LoVo (cell line): ENCODE measurements at places on chromosomes 7 and 10.

- DNase-seq = no peak
Measured at GRCh38 chr10:87546971-87547413, 42.3 kb downstream of the MINPP1 start.

DNA sequence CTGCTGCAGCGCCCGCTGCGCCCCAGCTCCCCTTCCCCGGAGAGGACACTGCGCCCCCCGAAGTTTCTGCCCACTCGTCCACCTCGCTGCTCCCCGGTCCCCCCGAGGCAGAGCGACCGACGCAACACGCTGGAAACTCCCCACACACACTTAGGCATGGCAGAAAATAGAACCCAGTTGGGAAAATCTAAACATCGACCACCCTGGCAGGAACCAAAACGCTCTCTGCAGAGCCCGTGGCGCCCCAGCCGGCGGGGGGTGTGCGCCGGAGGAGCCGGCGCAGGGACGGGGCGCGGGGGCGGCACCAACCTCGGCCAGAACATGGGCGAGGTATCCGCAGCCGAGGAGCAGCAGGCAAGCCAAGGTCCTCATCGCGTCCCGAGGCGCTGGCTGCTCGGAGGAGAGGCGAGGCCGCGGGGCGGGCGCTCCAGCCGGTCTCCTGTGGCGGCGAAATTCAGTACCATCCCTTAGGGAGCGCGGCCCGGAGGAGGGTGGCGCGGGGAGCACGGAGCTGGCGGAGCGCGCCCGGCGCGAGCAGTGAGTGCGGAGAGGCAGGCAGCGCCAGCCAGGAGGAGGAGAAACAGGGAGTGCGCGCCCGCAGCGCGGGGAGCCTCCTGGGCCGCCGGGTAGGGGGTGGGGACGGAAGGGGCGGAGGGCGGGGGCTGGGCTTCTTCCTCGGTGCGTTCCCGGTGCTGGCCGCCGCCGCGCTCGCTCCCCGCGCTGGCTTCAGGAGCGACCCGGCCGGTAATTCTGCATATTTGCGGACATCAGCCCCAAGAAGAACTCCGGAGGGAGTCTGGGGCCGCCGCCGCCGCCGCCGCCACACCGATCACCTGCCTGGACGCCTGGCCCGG lies 789 bp downstream of the PDGFA start:
- peak; percentile 87 for DNase-seq

DNA sequence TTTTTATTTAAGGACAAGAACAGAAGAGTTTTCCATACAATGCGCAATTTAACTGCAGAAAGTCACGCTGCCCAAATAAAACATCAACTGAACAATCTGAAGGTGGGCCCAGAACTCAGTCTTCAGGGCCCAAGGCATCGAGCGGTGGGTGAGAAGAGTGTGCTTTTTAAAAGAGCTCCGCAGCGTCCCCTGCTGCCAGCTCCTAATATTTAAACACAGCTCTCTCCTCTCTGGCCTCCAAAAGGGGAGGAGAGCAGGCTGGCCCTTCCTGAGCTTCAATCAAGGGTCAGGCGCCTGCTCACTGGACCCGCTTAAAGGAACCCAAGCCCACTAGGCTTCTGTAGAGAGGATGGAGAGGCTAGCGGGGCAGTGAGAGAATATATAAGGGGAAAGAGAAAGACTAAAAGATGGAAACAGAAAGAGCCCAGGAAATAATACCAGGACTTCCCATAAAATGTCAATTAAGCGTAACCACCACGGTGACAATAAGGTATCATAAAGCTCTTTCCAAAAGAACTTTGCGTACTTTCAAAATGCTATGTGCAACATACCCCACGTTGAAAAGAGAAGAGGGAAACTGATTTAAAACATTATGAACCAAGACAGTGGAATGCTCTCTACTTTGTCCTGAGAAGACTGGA lies 2.8 kb downstream of the FAM53B start:
- peak; percentile 69 for DNase-seq

- DNase-seq = no peak
Measured at GRCh38 chr7:37482953-37483352, 34.3 kb upstream of the ELMO1 start.

- DNase-seq = no peak
Measured at GRCh38 chr7:131896165-131896863, 339.9 kb upstream of the PODXL start.

DNA sequence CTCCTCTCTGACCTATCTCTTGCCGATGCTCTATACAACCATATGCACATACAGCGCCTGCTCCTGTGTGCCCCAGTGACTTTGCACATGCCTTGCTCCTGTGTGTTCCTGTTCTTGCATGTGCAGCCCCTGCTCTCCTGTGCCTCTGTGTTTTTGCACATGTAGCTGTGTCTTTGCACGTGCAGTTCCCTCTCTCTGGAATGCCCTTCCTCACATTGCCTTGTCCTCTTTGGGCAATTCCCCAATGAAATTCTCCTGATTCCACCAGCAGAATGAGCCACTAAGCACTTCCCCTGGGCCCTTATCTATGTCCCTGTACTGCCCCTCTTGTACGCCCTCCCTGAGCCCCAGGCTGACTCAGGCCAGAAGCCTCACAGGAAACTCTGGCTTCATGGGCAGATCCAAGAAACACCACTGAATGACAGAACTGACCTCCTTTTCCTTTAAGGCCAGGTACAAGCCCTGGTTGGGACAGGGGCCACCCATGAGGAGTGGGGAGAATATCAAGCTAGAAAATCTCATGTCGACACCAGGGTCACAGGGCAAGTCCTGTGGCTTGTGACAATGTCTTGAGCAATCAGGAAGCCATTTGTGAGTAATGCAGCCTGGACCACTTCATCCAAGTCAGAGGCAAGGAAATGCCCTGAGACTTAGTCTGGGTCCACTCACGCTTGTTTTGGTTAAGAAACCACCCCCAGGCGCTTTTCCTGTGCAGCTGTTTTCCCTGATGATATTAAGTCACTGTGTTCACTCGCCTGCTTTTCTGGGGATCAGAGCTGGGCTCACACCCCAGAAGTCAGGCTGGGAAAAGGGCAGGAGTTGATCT lies 1.9 kb upstream of the ARHGAP22 start:
- no peak for DNase-seq

- DNase-seq = no peak
Measured at GRCh38 chr10:86373828-86374227, 7.2 kb upstream of the GRID1 start.

GRCh38 chr10:24821986-24822385 lies 98.3 kb upstream of the ARHGAP21 start:
- DNase-seq = peak; percentile 30

DNA sequence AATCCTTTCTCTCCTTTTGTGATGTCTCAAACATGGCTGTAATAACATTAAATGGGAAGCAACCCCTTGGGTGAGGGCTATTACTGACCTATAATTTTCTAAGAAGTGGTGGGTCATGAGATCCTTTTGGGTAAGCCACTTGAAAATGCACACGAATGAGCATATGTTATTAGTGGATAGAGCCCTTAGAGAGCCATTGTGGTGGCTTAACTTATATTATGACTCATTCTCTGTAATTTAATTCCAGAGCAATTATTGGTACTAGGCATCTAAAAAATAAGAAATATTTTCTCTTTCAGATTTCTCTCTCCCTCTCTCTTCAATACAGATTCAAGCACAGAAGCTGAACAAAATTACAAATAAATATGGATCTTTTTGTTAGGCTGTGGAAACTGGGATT lies 1177.4 kb upstream of the PHF14 start:
- DNase-seq = no peak

GRCh38 chr7:50742401-50742800 lies 40.3 kb downstream of the GRB10 start:
- DNase-seq = no peak

GRCh38 chr7:98199131-98199530 lies 12.1 kb upstream of the BHLHA15 start:
- no peak for DNase-seq

- no peak for DNase-seq
Measured at GRCh38 chr7:133301444-133301843, 48.6 kb downstream of the EXOC4 start.

- DNase-seq = no peak
Measured at GRCh38 chr10:125916977-125917376, 20.6 kb downstream of the FANK1 start.

GRCh38 chr7:140810830-140811556 lies 113.7 kb downstream of the BRAF start:
- peak; percentile 66 for DNase-seq

DNA sequence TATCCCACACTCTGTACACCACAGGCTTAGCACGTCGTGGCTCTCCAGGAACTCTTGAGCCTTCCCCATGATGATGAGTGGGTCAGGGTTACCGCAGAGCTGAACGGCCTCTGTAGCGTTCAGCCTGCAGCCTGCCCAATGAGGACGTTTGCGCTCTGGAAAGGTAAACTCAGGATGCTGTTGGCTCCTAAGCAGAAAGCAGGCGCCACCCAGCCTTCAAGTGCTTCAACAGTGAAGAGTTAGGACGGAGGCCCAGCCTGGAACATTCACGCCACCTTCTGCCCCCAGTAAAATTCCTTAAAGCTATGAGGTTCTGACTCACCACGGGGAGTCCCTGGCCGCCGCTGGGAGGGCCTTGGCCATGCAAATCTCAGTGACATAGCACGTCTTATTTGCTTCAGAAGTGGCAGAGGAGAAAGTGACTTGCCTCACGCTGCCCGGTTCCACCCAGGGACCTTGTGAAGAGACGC lies 161.5 kb upstream of the SH2B2 start:
- DNase-seq = peak; percentile 40

GRCh38 chr10:45091968-45092367 lies 91.2 kb downstream of the ZNF22 start:
- no peak for DNase-seq

GRCh38 chr7:71784180-71784579 lies 628.0 kb downstream of the CALN1 start:
- no peak for DNase-seq

DNA sequence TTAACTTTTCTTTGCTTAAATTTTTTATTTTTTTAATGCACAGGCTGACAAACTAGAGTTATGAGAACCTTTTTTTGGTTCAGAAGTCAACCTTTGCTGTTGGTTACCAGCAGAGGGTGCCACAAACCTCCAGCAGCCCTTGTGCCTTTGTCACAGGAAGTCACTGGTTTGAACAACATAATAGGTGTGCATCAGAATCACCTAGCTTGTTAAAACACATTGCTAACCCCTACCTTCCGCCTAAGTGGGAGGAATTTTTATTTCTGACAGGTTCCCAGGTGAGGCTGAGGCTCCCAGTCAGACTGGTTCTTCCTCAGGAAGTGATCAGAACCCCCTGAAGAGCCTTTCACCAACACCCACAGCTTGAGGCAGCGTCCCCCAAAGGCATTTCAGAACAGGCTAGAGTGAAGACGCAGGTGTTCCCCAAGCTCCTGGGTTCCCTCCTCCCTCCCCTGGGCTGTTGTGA lies 22.6 kb upstream of the VDAC2 start:
- DNase-seq = peak; percentile 68

DNA sequence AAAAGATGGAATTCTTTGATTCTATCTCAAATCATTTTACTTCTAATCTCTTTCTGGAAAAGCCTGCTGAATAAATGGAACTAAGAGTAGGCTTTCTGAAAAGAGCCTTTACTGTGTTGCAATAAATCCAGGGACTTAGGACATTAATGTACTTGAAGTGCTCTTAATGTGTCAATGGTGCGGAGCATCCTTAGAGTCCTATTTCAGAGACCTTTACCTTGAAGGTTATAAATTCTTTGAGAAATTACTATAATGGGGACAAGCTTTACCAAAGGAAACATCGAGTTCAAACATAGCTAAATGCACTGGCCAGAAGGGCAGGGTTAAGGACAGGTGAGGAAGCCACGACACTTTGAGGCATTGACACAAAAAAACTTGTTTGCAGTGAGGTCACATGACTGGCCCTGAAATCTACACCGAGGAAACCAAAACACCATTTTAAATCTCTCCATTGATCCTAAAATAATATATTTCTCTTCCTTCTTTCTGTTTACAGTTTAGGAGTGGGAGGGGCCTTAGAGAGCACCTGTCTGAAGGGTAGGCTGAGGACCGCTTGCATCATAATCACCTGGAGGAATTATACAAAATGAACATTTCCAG lies 48.1 kb upstream of the EXOC6 start:
- no peak for DNase-seq

DNA sequence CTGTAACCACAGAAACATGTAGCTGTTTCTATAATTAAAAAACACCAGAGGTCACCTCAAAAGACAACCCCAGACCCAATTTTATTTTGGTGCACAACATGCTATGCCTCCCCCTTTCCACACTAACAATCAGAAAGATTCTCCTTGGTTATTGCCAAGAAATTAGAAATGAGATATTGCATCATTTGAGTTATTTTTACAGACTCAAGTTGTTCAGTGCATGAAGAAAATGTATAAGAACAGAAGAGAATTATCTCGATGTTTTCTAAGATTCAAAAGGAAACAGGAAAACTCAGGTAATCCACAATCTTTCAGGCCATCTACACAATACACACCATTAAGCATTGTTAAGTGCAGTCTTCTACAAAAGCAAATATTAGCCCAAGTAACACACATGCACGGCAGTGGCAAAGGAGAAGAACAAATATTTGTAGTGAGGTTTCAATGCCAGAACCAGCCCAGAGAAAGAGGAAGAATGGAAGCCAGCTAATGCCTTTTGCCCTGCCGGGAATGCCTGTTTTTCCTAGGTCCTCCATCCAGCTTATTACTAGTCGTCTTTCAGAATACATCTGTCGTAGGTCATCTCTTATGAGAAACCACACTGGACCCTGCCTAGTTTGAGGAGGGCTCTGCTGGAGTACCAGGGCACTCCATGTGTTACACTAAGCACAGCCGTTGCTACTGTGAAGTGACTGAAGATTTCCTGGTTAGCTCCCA lies 67.6 kb upstream of the C1GALT1 start:
- no peak for DNase-seq

- DNase-seq = no peak
Measured at GRCh38 chr7:154871928-154872750, 130.8 kb downstream of the PAXIP1 start.

DNA sequence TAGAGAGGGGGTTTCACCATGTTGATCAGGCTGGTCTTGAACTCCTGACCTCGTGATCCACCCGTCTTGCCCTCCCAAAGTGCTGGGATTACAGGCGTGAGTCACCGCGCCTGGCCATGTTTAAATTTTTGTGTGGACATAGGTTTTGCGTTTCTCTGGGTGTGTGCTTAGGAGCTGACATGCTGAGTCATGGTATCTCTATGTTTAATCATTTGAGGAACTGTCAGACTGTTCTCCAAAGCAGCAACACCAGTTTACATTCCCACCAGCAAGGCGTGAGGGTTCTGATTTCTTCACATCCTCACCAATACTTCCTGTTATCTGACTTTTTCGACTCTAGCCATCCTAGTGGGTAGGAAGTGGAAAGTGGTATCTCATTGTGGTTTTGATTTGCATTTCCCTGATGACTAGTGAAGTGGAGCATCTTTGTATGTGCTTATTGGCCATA lies 153.7 kb downstream of the DNAJB6 start:
- DNase-seq = peak; percentile 69

GRCh38 chr10:96584035-96584434 lies 2.8 kb downstream of the TM9SF3 start:
- DNase-seq = no peak

- DNase-seq = no peak
Measured at GRCh38 chr10:25304606-25305005, 129.8 kb downstream of the GPR158 start.
